ENCODE measurements at places on chromosomes 1 and 21.

- no peak for DNase-seq
Observed at GRCh38 chr1:37392051-37392450, 82.3 kb upstream of the ZC3H12A start.

GRCh38 chr1:117562581-117563491, 43.0 kb upstream of the TENT5C start:
- DNase-seq = no peak

- no peak for DNase-seq
Observed at GRCh38 chr1:201681375-201681774, 142.4 kb downstream of the NAV1 start.

DNA sequence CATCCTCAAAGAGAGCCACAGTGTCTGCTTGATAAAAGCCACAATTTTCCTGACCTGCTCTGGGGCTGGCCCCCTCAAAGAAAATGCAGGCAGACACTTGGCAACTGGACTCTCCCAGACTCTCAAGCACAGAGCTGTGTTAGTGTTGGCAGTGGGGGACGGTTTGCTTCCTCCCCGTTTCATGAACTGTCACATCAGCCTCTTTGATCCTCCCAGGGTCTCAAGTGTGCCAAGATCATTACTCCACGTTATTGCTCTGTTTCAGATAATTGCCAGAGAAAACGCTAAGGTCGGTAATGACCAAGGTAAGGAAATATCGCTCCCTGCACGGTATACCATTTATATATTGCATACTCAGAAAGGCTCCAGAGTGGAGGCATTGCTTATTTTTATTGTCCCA, 138.8 kb downstream of the NTMT2 start:
- DNase-seq = no peak

DNA sequence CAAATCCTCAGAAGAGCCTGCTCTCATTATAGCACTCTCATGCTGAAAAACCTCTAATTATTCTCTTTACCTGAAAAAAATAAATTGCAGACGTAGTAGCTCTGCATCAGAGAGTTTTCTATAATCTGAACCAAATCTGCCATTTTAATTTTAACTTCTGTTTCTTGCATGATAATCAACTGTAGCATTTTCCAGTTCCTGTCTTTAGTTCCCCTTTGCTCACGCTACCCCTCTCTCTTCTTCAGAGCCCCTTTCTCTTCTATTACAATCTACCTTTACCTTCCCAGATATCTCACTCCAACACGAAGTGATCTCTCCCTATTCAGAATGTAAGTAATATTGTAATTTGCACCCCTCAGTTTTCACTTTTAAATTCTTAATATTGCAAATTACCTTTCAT, 31.4 kb downstream of the FMO1 start:
- no peak for DNase-seq

GRCh38 chr21:24456358-24456757, 1150.9 kb downstream of the MRPL39 start:
- DNase-seq = no peak

DNA sequence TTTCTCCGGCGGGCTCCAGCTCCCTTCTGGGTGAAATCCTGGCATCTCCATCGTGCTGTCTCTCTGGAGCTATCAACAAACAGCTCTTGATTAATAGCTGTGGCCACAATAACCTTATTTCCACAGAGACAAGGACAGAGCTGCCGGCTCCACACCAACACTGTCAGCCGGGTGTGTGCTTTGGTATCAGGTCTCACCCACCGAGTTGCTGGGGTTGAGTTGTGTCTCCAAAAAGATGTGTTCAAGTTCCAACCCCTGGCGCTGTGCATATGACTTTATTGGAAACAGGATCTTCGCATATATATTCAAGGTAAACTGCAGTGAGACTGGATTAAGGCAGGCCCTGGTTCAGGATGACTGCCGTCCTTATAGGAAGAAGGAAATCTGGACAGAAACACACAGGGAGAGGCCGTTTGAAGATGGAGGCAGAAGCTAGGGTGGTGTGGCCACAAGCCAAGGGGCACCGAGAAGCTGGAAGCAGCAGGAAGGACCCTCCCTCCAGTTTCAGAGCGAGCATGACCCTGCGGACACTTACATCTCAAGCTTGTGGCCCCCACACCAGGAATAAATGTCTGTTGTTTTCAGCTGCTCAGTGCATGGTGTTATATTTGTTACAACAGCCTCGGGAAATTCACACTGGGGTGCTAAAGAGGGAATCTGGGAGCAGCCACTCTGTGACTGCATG, 88.4 kb upstream of the TMPRSS2 start:
- DNase-seq = no peak

- no peak for DNase-seq
Observed at GRCh38 chr1:227845147-227845458, 29.6 kb downstream of the PRSS38 start.

Data from NCI-H2107 (cell line).